ENCODE measurements at places on chromosomes 6 and 20. TPM values are rescaled to one million over a fixed set of nuclear protein-coding genes. Genes with fewer than 3 reads are reported as not detected.

DZANK1 gene
- 1.1 TPM for total RNA-seq

PNRC1 gene
- 139 TPM for total RNA-seq

NKX2-2 gene
- total RNA-seq = not detected

EDN3 gene
- total RNA-seq = not detected

WFDC2 gene
- 0.95 TPM for total RNA-seq

BMP5 gene
- total RNA-seq = 2.3 TPM

BIRC7 gene
- not detected for total RNA-seq

TAAR6 gene
- total RNA-seq = not detected

IL17A gene
- total RNA-seq = not detected

MLIP gene
- 407 TPM for total RNA-seq

EBF4 gene
- total RNA-seq = 4.7 TPM

TMEM14B gene
- 106 TPM for total RNA-seq

SLC24A3 gene
- total RNA-seq = 1.4 TPM

FNDC11 gene
- total RNA-seq = 0.16 TPM

CDC5L gene
- total RNA-seq = 18.6 TPM

RBPJL gene
- total RNA-seq = not detected

TINAG gene
- not detected for total RNA-seq

SLC4A11 gene
- 0.14 TPM for total RNA-seq

C4A gene
- total RNA-seq = 92.1 TPM

RNF144B gene
- total RNA-seq = 18.2 TPM

GJA10 gene
- total RNA-seq = not detected

FILIP1 gene
- 149 TPM for total RNA-seq

C20orf141 gene
- total RNA-seq = not detected

HAO1 gene
- not detected for total RNA-seq

TREM1 gene
- 1.2 TPM for total RNA-seq

AVP gene
- 0.84 TPM for total RNA-seq

BEND6 gene
- total RNA-seq = 0.30 TPM

UBE2C gene
- total RNA-seq = 1.7 TPM

ZNF391 gene
- 0.89 TPM for total RNA-seq

PEX3 gene
- 19.9 TPM for total RNA-seq

IBTK gene
- total RNA-seq = 27.6 TPM

TPD52L1 gene
- 56.2 TPM for total RNA-seq

C20orf144 gene
- total RNA-seq = not detected

COL19A1 gene
- total RNA-seq = 1.2 TPM

TFAP2D gene
- total RNA-seq = not detected

C6orf141 gene
- not detected for total RNA-seq

ZBP1 gene
- total RNA-seq = 0.22 TPM

CNR1 gene
- total RNA-seq = 0.16 TPM

BTNL2 gene
- total RNA-seq = not detected

RIPOR2 gene
- total RNA-seq = 2.6 TPM

All from Right ventricle myocardium inferior (tissue), 1 donor.